ENCODE measurements at places on chromosomes 16 and 17. TPM values are rescaled to one million over a fixed set of nuclear protein-coding genes. Genes with fewer than 3 reads are reported as not detected.
A peak's percentile ranks its signal among the peaks of the same experiment; 100 is the strongest.

DNA sequence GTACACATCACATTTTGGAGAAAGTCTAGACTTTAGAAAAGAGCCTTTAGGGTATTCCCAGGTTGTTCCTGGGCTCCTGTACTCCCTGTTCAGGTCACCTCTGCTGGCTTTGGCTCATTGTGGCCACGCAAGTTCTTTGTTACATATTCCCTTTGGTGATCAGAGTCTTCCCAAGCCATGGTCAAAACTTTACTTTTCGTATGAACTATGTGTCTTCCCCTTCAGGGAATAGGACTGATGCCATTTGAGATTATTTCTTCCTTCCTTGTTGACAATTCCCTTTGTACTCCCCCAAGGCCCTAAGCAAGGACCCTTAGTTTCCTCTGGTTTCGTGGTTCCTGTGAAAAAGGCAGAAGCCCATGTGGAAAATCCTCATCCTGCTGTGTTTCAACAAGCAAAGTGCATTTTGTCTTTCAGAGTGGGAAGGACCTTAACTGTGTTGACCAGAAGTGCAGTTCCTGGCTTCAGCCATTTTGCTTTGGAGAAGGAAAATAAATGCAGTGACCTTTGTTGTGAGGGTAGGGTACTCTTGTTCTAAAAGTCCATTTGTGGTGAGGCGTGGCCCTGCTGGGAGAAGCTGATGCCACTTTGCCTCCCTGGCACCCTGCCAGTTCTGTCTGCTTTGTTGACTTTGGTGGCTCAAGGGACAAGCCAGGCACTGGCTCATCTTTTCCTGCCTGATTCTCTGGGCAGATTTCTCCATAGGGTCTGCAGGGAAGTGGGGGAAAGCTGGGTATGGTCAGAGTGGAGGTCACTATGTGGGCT, 55.1 kb downstream of the ZNRF1 start:
- peak; percentile 82 for DNase-seq

DNA sequence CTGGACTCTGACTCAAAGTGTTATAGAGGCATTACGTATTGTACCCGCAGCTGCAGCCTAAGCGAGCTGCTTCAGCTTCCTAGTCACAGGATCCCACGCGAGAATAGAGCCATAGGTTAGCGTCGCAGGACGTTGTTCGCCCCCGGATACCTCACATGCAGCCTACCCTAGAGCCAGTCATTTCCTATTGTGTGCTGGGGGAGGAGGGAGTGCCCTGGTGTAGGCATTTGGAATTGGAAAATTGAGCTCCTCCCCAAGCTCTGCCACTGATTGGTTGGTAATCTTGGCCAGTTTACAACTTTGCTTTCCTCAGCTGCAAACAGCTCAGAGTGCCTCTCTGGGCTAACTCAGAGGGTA, 530 bp downstream of the NAA60 start:
- DNase-seq = no peak

Gene SNRNP25
- 21.5 TPM for total RNA-seq

Gene DNAH3
- total RNA-seq = 0.58 TPM

DNA sequence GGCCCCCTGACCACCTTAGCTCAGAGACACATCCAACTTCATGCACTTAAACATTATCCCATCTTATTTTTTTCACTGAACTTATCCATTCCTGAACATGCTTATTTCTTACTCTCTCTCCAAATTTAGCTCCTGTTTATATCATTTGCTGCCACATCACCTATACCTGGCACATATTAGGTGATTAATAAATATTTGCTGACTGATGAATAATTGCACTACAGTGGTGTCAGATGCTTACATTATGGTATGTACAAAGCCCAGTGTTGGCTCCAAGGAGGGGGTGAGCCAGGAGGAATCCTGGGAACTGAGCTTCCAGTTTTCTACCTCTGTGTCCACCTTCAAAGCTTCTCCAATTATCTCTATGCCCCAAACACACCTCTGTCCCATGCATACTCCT, 124.0 kb upstream of the PMFBP1 start:
- no peak for DNase-seq

Gene GRAPL
- total RNA-seq = 9.2 TPM

- DNase-seq = no peak
Observed at GRCh38 chr16:47687694-47688093, 226.6 kb downstream of the PHKB start.

GRCh38 chr16:3508736-3509135, 7.9 kb downstream of the CLUAP1 start:
- DNase-seq = no peak

DNA sequence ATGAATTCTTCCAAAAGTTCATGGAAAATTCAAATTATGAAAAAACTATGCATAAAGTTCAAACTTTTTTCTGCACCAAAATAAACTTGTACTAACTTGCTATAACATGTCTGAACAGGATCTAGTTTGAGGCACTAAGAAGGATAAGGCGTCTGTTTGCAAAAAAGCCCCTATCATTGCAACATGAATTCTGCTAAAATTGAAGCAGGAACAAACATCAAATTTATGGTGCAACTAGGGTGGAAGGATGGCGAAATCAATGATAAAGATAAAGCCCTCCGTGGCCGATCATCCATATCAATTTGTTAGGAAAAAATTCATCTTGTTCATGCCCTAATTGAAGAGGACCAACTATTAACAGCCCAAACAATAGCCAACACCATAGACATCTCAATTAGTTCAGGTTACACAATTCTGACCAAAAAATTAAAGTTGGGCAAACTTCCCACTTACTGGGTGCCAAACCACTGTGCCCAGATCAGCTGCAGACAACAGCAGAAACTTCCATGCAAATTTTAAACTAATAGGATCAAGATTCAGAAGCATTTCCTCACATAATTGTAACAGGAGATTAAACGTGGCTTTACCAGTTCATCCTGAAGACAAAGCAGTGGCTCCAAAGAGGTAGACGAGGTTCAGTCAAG, 12.9 kb downstream of the IL21R start:
- no peak for DNase-seq

- peak; percentile 45 for DNase-seq
Observed at GRCh38 chr17:1865252-1866037, 35.6 kb downstream of the RPA1 start.

DNA sequence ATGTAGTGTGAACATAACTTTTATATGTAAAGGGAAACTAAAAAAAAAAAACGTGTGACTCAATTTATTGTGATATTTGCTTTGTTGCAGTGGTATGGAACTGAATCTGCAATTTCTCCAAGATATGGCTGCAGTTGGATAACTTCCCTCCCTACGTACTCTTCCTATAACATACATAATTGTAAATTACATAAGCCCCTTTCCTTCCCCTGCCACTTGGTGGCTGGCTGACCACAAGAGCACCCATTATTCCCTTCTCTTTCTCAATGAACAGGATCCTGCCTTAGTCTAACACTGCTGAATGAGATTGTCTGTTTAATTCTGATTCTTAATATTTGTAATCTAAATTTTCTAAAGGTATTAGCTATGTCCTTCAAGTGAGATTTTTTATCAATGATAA, 27.8 kb downstream of the CCL4 start:
- DNase-seq = no peak

DNA sequence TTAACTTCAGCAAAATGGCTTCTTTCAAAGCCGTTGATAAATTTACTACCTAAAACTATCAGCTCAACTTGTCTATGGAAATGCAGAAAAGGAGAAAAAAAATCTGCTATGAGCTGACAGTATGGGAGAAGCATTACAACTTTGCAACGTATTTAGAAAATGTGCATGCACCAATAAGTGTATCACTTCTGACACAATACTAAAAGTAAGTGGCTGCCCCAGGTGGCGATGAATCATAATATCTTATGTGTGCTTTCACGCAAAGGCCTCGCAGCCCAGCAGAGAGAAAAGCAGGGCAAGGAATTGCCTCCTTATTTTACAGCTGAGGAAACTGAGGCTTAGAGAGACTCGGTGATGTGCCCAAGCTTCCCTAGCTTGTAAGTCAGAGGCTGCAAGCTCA, 101.8 kb downstream of the SALL1 start:
- DNase-seq = no peak

- DNase-seq = no peak
Observed at GRCh38 chr16:80819988-80820387, 15.6 kb upstream of the CDYL2 start.

Gene ARHGAP44
- total RNA-seq = 40.9 TPM

Gene GDPD1
- total RNA-seq = 6.8 TPM

Gene AGRP
- total RNA-seq = not detected

GRCh38 chr16:86480444-86480843, 29.9 kb upstream of the FOXF1 start:
- no peak for DNase-seq

Gene PERCC1
- total RNA-seq = not detected

- DNase-seq = no peak
Observed at GRCh38 chr16:212999-213398, 16.2 kb downstream of the LUC7L start.

- DNase-seq = no peak
Observed at GRCh38 chr16:76577003-76577402, 299.8 kb downstream of the CNTNAP4 start.

GRCh38 chr16:88310796-88311605, 71.8 kb upstream of the ZNF469 start:
- no peak for DNase-seq

GRCh38 chr16:81549547-81550431, 105.2 kb downstream of the CMIP start:
- DNase-seq = no peak
